ENCODE measurements at places on chromosomes 6 and 20. TPM values are rescaled to one million over a fixed set of nuclear protein-coding genes. Genes with fewer than 3 reads are reported as not detected.

GRCh38 chr20:50892394-50892793 lies 38.8 kb downstream of the ADNP start:
- no peak for DNase-seq

GRCh38 chr6:33178755-33179475 lies 13.4 kb downstream of the COL11A2 start:
- no peak for DNase-seq

GRCh38 chr6:17710331-17710730 lies 3.6 kb upstream of the NUP153 start:
- DNase-seq, result no peak

Gene HLA-DRA
- not detected for total RNA-seq

All from endothelial cell of umbilical vein (primary cell).